ENCODE measurements at places on chromosomes 2 and 18. TPM values are rescaled to one million over a fixed set of nuclear protein-coding genes. Genes with fewer than 3 reads are reported as not detected.

GRCh38 chr2:233813236-233814055, 35.3 kb downstream of the MROH2A start:
- no peak for DNase-seq

DNA sequence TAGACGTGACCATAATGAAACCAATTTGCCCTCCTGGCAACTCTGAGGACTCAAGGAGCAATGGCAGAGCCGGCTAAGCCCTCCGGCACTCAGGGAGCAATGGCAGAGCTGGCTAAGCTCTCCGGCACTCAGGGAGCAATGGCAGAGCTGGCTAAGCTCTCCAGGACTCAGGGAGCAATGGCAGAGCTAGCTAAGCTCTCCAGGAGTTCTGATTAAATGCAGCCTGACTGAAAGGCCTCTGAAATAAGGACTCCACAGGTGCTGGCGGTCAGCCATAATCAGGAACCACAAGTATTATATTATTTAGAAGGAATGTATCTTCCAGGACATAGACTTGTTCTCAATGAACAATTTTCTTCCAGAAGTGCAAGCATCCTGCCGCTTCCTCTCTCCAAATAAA, 65.2 kb downstream of the C2orf76 start:
- DNase-seq, result no peak

DNA sequence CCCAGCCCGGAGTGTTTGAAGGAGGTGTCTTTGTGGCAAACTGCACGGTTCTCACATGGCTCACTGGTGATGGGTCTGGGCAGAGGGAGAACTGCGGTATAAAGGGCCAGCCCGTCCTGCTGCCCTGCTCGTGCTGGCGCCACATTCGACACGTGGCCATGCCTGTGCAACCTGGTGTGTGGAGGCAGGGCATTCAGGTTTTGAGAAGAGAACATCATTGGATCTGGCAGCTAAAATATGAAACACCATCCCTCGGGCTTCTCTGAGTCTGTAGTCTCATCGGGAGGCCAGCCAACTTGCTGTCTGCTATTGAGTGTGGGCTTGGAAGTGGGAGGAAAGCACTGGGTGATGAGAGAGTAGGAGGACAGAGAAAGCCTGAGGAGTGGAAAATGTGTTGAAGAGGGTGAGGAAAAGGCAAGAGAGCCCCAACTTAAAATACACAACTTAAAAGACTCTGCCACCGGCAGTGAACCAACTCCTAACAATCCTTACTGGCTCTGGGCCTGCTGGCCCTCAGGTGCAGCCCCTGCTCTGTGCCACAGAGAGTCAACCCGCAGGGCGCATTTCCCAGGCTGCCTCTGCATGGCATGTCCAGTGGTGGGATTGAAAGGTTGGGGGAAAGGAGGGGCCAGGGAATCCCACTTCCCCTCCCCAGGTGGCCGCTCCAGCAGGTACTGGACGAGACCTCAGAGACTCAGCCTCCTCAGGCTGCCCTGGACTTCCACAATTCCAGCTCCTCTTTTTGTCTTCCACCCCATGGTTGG, 112.7 kb upstream of the DLX2 start:
- DNase-seq, result no peak

- DNase-seq, result no peak
These were observed 702.8 kb upstream of the LINC00305 start for GRCh38 chr18:64851726-64852125.

DNA sequence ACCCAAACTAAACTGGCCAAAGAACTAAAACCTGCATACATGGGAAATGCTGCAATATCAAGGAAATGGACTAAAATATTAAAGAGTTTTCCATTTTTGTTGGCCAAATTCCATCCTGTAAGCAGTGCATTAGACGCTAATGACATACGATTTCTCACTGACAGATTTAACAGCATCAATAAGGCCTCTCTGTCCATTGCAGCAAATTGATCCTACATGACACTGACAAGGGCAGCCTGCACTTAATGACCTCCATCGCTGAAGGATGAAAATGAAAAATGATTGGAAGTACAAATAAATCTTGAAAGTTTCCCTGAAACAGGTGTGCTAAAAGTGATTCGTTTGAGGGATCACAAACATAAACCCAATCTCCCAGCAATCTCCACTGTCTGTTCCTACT, 317.6 kb upstream of the KLHL14 start:
- no peak for DNase-seq

DNA sequence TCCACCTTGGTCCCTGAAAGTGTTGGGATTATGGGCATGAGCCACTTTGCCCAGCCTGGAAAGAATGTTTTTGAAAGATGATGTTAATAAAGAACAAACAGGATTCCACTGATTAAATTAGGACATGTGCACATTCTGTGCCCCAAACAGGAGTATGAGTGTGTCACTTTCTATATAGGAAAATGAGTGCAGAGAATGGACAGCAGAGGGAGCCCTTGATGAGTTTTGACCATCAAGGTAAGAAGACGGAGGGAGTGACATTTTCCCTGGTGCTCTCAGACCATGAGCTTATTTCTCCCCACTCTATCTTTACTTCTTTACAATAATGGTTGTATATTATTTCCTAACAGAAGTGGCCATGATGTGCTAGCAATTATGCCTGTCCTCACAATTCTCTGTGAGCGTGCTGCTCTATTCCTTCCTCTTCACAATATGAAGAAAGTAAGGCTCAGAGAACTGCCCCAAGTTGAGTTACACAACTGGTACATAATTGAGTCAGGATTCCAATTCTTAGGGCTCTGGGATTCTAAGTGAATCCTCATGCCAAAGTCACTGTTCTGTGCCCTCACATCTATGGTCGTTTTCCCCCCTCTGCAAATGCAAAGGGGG, 20.6 kb downstream of the RPL37A start:
- peak; percentile 83 for DNase-seq

Gene SCN2A
- total RNA-seq, result under 0.01 TPM

GRCh38 chr2:100756704-100757103, 63.2 kb upstream of the NPAS2 start:
- DNase-seq, result peak; percentile 74

DNA sequence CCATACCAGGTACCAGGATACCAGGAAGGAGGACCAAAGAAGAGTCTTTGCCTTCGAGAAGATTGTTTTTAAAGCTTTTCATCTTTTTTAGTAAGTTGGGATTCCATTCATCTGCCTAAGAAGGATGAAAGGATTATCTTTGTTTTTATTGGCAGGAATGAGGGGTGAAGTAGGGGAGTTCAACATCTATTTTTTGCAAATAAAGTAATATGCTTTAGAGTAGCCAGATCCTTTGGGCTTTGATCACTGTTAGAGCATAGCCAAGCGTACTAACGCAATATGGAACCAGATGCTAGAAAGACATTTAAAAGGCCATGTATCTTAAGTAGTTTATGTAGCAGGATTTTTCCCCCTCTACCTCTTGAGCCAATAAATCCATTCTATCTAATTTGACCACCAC, 133.0 kb downstream of the PRPF40A start:
- DNase-seq, result no peak

GRCh38 chr2:156930423-156930822, 327.1 kb upstream of the GALNT5 start:
- DNase-seq, result no peak

GRCh38 chr2:149098701-149099100, 60.2 kb downstream of the LYPD6B start:
- DNase-seq, result peak; percentile 7

Gene POTEI
- total RNA-seq, result 0.79 TPM

DNA sequence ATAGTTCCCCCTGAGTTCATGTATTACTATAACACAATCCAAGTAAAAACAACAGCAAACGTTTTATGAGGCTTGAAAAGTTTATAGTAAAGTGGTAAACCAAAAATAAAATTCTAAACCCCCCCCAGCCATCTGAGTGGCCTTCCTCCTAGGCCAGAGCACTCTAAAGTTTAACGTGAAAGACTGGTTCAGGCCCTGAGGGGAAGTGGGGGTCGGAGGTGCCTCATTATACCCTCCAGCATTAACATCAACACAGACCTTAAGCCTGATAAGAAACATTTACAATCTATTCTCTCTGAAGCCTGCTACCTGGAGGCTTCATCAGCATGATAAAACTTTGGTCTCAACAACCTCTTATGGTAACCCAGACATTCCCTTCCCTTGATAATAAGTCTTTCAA, 29.0 kb upstream of the CNGA3 start:
- DNase-seq, result no peak

Gene G6PC2
- not detected for total RNA-seq

Gene CFAP53
- total RNA-seq, result 0.22 TPM

Gene AQP12B
- total RNA-seq, result not detected

GRCh38 chr2:65438137-65438899, 5.9 kb upstream of the SPRED2 start:
- no peak for DNase-seq

DNA sequence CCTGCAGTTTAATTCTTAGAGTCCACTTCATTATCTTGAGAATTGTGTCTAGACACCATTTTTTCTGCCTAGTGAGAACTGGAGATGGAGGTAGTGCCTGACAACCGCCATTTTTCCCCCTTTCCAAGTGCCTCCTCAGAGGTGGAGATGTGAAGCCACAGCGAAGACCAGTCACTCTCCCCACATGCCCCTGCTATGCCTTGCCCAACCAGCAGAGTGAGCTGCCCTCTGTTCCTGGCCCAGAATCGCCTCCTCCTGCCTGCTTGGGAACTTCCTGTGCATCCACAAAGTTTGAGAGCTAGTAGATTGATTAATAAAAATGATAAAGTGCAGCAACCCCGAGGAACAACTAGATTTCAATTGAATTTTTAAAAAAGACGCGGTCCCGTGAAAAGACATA, 123.3 kb downstream of the CLIP4 start:
- peak; percentile 30 for DNase-seq

DNA sequence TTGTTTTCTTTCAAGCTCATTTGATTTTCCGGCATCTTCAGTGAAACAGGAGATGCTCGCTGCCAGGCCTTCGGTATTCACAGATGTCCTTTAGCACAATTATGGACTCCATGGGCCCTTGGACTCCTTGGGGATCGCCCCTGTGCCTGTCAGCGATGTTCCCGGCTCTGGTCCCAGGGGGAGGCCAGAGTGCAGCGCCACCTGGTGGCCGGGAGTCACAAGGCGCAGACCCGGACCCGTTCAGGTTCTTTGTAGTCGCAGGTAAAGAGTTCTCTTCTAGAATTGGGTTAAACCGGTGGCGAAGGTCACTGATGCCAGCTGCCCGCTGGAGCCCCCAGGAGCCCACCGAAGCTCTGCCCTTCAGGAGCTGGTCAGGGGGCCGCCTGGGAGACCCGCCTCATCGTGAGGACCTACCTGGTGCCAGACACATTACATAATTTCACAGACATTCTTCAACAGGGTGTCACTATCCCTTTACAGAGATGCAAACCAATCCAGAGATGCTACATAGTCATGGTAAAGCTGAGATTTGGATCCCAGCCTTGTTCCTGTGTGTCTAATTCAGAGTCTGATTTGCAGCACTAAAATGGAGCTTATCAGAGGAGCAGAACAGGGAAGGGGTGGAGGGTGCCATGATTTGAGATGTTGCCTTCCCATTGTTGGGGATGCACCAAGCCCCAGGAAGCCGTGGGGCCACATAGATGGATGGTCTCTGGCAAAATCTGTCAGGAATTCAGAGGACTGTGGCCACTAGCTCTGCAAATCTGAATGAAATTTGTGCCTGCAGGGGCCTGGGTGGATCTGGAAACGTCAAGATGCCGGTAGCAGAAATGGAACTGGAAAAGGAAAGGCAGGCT, 6.0 kb upstream of the INPP5D start:
- peak; percentile 47 for DNase-seq

GRCh38 chr18:73739098-73739497, 408.5 kb downstream of the FBXO15 start:
- peak; percentile 84 for DNase-seq

Gene TMEM150A
- total RNA-seq, result 6.1 TPM

Gene ELOA2
- not detected for total RNA-seq

Gene PROKR1
- not detected for total RNA-seq

DNA sequence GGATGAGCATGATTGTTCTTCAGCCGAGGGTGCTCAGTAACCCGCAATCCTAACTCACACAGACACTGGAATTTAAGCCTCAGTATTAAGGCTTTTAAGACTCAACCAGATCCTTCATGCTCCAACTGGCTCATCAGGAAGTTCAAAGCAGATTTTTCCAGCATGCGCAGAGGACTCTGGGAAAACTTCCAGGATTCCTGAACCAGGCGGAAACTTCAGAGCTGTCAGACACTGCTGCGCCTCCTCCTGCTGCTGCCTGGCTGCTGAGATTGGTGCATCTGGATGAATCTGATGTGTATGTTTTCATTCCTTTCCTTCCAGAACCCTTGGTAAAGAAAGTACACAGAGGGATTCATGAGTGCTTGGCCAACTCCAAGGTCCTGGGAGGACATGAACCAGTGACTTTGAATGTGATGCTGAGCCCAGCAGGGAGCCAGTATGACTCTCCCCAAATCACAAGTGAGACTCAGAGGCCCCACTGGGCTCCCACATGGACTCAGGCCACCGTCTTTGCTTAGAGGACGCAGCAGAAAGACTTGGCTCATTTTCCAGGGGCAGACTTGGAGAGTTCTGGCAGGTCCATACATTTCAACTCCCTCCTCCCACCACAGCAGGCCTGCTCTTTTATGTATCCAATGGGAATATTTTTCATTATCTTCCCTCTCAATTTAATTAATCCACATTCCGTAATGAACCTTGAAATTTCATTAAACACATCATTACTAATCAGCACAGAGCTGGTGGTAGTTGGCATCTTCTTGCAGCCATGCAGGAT, 143.5 kb upstream of the HDAC4 start:
- DNase-seq, result no peak

DNA sequence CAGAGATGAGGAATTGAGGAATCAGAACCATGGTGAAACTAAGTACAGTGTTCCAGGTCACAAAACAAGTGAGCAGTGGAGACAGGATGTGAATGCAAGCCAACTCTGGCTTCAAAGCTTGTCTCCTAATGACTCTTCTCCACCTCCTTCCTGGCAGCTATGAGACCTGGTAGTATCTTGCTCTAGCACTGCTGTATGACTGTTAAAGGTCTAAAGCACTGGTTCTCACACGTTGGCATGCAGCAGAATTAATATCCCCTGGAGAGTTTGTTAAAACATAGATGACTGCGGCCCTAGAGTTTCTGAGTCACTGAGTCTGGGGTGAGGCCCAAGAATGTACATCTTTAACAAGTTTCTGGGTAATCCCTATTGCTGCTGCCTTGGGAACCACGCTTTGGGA, 63.3 kb downstream of the SUCLG1 start:
- DNase-seq, result no peak

Gene TMEM169
- total RNA-seq, result 0.40 TPM

GRCh38 chr2:226184940-226185615, 614.5 kb downstream of the IRS1 start:
- no peak for DNase-seq

Gene POTEE
- 0.44 TPM for total RNA-seq

- DNase-seq, result no peak
These were observed 33.1 kb upstream of the SNORC start for GRCh38 chr2:232836934-232837333.

DNA sequence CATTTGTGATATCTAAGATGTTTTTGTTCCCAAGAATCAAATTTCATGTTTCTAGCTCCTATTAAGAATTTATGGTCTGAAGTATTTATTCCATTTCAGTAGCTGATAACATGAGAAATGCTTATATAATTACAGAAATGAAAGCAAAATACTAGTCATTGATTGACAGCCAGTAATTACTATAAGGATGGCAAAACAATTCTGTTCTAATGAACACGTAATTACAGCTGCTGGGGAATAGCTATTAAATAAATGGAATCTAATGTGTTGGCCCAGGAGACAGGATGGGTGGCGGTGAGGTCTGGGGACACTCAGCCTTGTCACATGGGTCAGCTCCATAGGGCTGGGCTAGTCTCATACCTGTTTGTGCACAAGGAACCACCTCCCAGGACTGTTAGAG, 263.5 kb downstream of the FHOD3 start:
- no peak for DNase-seq

- DNase-seq, result no peak
These were observed 273.9 kb upstream of the SESTD1 start for GRCh38 chr2:179538406-179539123.

Gene IL18R1
- 0.22 TPM for total RNA-seq
